ENCODE measurements at places on chromosomes 7 and 10.

GRCh38 chr7:17311952-17312351 is 13.5 kb downstream of the AHR start:
- DNase-seq = no peak

- DNase-seq = no peak
These were observed 1190.3 kb upstream of the C7orf33 start for GRCh38 chr7:147400221-147400689.

DNA sequence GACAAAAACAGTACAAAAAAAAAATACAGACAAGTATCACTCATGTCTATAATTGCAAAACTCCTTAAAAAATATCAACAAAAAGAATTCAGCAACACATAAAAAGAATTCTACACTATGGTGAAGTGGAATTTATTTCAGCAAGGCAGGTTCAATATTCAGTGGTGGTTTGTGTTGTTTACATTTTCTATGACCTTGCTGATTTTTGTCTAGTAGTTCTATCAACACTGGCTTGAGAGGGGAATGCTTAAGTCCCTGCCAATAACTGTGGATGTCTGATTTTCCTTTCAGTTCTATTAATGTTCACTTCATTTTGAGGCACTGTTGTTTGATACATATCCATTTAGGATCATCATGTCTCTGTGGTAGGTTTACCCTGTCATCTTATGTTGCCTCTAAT is 58.5 kb downstream of the CADPS2 start:
- no peak for DNase-seq

GRCh38 chr10:130747946-130748345 is 563.6 kb downstream of the TCERG1L start:
- no peak for DNase-seq

DNA sequence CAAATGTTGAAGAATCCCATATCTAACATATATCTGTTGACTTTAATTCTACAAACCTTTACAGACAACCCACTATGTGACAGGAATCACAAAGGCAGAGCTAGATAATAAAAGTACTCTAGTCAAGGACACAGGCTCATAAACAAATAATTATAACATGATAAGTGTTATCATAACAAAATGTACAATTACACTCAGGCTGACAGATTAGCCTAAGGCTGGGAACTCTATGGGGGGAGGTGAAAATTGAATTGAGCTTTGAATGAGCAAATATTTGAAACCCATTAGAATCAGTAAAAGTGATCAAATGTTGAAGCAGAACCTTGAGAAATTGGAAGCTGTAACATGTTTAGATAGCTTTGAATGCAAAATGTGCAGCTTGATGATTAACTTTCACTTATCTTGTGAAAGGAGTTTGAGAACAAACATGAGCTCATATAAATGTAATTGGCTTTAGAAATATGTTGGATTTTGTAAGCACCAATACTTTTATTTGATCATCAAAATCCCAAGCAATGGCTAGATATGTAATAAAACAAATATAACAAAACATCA is 970.2 kb downstream of the SORCS3 start:
- no peak for DNase-seq

DNA sequence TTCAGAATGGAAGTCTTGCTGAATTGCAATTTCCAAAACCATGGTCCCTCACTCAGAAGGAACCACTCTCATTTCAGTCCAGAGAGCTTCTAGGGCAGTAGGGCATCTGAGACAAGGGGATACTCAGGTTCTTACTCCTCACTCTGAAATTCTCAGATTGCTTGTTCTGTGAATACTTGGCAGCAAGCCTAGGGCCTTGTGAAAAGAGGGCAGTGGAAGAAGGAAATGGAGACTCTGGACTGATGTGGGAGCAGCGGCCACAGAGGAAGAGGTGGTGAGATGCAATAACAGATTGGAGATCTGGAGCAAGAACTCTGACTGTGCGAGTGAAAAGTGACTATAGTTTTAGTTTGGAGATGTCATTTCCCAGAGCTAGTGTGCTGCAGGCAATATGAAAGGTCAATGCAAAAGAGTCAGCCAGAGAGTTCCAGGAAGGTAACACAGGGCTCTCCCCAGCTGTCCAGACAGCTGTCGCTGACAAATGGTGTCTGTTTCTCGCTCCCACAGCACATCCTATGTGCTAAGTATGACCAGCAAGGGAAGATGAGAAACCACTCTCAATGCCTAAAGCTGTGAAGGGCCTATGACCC is 291.6 kb upstream of the KIAA1217 start:
- no peak for DNase-seq

- no peak for DNase-seq
These were observed 325.6 kb downstream of the PLXNA4 start for GRCh38 chr7:132250480-132251326.

GRCh38 chr10:15642095-15642494 is 77.6 kb downstream of the ITGA8 start:
- no peak for DNase-seq

DNA sequence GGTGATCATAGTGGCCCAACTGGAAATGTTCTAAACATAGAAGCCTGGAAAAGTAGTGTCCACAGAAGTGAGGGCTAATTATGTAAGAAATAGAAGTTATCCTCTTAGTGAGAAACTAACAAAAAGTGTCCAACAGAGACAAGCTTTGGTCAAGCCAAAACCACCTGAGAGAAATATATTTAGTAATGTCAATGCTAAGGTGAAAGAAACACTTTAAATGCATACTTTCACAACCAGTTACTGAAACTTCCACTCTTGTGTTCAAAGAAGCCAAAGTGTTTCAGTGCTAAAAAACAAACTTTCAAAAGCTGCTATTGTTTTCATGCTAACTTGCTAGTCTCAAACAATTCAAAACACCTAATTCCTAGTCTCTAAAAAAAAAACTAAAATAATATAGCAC is 18.1 kb downstream of the RAB11FIP2 start:
- DNase-seq = no peak

GRCh38 chr7:22765609-22766008 is 38.6 kb downstream of the IL6 start:
- no peak for DNase-seq

DNA sequence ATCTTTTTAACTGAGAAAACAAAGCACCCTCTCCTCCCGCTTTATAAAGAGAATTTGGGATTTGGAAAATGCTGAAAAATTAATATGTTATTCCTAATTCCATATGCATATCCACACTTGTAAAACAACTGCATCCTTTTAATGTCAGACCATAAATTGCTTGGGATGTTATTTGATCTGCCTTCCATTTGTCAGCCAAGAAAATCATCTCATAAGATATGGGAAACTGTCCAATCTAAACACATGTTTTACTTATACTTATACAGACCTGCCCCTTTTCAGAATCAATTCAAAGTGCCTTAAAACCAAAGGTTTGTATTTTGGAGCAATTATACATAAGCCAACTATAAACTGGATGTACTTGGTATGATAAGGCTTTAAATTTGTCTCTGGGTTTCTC is 595.5 kb upstream of the PFKP start:
- no peak for DNase-seq

DNA sequence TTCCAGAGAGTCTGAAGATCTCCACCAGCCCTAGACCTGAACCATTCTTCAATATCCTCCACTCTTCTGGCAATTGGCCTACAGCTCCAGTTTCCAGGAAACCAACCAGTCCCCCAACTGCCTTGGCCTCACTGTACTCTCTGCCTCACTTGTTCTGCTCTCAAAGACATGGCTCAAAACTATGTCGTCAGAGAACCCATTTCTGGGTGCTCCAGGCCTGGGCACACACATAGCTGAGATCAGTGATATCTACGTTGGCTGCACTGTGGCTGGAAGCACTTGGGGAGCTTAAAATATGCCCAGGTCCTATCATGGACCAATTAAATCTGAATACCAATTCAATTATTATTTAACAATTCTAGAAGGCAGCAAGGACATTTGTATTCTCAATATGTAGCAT is 93.1 kb downstream of the COBL start:
- no peak for DNase-seq

DNA sequence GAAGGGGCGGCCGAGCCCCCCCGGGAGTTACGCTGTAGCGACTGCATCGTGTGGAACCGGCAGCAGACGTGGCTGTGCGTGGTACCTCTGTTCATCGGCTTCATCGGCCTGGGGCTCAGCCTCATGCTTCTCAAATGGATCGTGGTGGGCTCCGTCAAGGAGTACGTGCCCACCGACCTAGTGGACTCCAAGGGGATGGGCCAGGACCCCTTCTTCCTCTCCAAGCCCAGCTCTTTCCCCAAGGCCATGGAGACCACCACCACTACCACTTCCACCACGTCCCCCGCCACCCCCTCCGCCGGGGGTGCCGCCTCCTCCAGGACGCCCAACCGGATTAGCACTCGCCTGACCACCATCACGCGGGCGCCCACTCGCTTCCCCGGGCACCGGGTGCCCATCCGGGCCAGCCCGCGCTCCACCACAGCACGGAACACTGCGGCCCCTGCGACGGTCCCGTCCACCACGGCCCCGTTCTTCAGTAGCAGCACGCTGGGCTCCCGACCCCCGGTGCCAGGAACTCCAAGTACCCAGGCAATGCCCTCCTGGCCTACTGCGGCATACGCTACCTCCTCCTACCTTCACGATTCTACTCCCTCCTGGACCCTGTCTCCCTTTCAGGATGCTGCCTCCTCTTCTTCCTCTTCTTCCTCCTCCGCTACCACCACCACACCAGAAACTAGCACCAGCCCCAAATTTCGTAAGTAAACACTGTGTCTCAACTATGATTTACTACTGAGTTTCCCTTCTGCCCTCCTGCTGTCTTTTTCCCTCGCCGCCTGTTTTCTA is 666 bp downstream of the NRG3 start:
- no peak for DNase-seq

DNA sequence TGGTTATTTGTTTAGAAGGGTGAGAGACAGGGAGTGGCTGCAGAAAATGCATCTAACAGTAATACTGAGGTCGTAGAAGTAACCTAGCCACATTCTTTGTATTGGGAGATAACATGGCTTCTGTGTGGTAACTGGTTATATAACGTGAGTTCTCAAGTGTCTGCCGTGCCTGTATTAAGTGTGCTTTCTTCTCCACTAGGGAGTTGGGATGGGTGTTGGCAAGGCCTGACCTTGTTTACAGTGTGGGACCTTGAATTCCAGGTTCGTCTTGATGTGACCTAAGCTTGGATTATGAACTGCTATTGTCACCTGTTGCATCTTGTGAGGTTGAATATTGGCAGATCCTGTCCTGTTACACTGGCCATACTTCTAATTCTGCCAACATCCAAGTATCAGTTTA is 145.3 kb upstream of the NAMPT start:
- DNase-seq = no peak

- DNase-seq = no peak
These were observed 4.6 kb downstream of the STRA8 start for GRCh38 chr7:135238112-135238744.

DNA sequence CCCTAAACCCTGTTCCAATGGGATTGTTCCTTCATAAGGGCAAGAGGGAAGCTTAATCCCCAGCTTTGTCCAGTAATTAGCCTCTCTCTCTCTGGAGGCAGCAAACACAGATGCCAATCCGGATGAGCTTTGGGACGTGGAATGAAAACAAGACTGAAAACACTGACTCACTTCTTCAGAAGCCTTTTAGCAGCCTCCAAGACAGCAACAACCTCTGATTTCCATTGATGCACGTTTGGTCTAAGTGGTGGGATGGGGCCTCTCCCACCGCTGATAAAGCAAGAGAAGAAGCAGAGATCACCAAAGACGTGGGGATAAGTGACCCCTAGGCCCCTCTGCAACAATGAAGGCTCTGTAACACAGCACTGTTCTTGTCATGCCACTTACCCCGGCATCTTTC is 5.8 kb upstream of the GFRA1 start:
- no peak for DNase-seq

DNA sequence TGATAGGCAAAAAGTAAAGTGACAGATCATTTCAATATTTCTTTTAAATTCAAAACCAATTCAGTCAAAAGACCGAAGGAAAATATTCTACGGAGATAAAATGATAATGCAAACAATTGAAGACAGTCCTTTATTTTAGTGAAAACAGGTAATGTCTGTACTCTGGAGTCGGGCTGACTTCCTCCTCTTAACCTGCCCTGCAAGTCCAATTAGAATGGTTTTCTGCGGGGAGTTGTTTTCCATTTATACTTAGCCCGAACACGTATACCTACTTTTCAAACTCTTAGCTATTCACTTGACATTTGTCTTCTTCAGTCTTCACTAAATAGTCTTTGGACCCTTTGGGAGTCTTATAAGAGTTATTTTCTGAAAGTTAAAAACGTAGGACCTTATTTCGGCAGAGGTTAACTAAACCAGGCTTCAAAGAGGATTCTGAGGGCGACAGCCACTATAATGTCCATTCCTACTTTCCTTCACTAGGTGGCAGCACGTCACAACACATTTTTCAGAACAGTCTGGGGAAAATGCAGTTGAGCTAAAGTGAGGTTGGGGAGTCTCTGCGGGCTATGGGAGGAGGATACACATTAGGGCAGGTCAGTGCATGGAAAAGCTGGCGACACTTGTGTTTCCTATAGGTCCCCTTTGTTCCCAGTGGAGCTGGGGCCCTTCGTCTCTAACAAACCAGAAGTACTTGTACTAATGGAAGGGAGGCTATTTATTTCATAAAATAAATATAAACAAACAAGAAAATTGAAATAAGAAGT is 472.0 kb downstream of the KCNMA1 start:
- no peak for DNase-seq

DNA sequence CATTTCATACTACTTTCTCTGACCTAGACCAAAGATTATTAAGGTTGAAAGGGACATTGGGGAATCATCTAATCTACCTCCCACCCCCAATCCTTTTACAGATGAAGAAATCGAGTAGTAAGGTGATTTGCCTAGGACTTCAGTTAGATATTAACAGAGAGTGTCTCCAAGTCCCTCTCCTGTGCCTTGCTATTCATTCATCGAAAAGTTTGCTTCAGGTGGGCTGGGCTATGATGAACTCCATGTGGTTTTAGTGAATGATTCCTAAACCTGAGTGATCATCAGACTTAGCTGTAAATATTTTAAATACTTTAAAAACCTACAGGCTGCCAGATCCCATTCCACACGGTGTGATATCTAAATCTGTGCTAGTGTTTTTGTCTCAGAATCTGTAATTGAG is 259.4 kb upstream of the SORCS1 start:
- DNase-seq = no peak

GRCh38 chr10:116669832-116670644 is 49.3 kb downstream of the PNLIPRP2 start:
- DNase-seq = no peak

DNA sequence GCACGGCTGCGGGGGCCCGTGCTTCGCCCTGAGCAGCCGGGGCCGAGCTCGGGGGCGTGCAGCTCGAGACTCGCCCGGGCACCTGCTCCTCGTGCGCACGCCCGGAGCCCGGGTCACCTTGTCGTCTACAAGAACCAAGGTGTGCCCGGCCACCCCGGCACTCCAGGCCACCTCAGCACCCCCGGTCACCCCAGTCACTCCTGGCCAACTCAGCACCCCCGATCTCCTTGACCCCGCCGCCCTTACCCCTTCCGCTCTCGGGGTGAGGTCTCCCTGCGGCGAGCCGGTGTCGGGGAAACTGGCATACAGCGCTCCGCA is 268 bp upstream of the IGFBP3 start:
- DNase-seq = no peak
